Stimulated activated CD4-positive, alpha-beta T cell treated with anti-CD3 and anti-CD28 coated beads, TNF-alpha, amount 100 ng/mL, for 48 hours (primary cell): ENCODE measurements at places on chromosomes 1 and 21.

DNA sequence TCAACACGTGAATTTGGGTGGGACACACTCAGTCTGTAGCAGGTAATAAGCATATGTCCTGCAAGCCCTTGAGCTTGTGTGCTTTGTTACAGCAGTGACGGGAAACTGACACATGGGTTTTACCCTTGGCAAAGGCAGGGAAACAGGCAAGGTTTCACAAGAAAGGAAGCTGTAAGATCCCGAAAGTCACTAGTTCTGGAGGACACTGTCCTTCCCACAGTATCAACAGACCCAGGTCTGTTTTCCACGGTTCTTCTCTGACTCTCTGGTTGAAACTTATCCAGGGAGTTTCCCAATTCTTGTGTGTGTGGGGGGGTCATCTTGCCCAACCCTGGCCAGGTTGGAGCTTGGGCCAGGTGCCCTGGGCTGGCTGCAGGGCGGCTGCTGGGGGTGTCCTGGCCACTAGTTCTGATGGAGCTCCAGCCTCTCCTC is 29.3 kb upstream of the ZBTB21 start:
- DNase-seq: no peak

DNA sequence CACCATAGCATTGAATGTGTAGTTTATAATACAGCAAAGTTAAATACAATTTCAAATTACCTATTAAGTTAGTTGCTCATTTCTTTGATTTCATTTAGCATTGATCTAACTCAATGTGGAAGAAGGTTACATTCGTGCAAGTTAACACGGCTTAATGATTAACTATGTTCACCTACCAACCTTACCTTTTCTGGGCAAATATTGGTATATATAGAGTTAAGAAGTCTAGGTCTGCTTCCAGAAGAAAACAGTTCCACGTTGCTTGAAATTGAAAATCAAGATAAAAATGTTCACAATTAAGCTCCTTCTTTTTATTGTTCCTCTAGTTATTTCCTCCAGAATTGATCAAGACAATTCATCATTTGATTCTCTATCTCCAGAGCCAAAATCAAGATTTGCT is at the start of gene ANGPTL3:
ANGPTL3 (plus strand) TSS at position 240 of the 400 bp plus-strand sequence; CDS start at position 287, 47 bp downstream.
- no peak for DNase-seq

GRCh38 chr1:153361480-153362109 is 3.9 kb downstream of the S100A9 start:
- DNase-seq: no peak

- no peak for DNase-seq
Measured at GRCh38 chr1:41466146-41466545, 18.3 kb downstream of the EDN2 start.

- no peak for DNase-seq
Measured at GRCh38 chr1:164796916-164797315, 237.9 kb downstream of the PBX1 start.

DNA sequence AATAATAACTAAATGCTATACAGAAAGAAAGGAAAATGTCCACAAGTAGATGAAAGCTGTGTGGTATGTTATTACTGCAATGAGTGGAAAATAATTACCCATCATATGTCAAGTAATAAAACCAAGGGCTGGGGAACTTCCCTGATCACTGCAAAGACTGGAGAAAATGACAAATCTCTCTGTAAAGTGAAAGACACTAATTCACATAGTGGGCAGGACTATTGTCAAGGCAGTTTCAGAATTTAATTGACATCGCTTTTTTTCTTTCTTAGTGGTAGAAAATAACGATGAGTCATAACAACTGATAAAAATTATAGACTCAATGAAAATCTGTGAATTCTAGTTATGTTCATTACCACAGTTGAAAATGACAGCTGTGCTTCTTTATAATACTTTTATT is 153.7 kb upstream of the ST6GALNAC5 start:
- no peak for DNase-seq

- DNase-seq: no peak
Measured at GRCh38 chr1:6281511-6282402, 20.9 kb upstream of the GPR153 start.

- no peak for DNase-seq
Measured at GRCh38 chr1:1176931-1177330, 3.3 kb downstream of the TTLL10 start.

DNA sequence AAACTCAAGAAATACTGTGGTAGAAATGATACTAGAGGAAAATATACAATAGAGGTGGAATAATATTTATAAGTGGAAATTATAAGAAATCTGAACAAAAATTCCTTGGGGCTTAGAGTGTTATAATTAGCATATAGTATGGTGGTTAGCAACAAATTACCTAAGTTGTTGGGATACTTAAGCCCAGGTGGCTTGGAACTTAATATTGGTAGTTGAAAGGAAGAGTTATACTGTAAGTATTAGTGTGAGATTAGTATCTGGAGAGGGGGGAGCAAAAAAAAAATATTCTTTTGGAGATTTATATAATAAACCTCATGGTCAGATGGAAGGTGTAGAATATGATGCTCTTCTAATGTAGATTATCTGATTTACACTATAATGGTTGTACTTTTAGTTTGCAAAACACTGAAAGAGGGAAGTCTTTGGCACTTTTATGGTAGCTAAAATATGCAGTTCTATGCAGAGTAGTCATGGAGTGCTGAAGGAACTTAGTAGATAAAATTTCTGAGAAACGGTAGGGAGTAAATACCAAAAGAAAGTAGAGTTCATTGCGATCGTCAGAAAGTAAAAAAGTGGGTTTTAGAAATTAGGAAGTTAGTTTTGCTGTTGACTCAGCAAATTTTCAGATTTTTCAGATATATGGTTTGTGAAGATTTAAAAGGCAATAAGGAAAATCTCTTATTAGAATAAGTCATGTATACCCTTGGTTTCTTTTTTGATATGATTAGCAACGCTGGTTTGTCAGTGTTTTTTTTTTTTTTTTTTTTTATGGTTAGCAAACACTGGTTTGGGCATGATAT is 45.7 kb downstream of the MTF2 start:
- no peak for DNase-seq

GRCh38 chr1:29851691-29852090 is 615.4 kb downstream of the PTPRU start:
- no peak for DNase-seq

GRCh38 chr1:243286409-243287122 is 30.7 kb downstream of the SDCCAG8 start:
- DNase-seq: no peak

GRCh38 chr1:211684791-211685190 is 9.4 kb upstream of the NEK2 start:
- no peak for DNase-seq

- DNase-seq: no peak
Measured at GRCh38 chr1:161772397-161772796, 6.3 kb downstream of the ATF6 start.

DNA sequence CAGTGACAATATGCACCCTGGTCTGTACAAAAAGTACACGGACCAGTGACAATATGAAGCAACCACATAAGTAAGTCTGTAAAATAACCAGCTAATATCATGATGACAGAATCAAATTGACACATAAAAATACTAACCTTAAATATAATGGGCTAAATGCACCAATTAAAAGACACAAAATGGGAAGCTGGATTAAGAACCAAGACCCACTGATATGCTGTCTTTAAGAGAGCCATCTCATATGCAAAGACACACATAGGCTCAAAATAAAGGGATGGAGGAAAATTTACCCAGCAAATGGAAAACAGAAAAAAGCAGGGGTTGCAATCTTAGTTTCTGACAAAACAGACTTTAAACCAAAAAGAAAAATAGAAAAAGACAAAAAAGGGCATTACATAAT is 70.4 kb upstream of the VCAM1 start:
- DNase-seq: no peak

GRCh38 chr1:161304927-161305866 is 4.6 kb downstream of the MPZ start:
- no peak for DNase-seq

DNA sequence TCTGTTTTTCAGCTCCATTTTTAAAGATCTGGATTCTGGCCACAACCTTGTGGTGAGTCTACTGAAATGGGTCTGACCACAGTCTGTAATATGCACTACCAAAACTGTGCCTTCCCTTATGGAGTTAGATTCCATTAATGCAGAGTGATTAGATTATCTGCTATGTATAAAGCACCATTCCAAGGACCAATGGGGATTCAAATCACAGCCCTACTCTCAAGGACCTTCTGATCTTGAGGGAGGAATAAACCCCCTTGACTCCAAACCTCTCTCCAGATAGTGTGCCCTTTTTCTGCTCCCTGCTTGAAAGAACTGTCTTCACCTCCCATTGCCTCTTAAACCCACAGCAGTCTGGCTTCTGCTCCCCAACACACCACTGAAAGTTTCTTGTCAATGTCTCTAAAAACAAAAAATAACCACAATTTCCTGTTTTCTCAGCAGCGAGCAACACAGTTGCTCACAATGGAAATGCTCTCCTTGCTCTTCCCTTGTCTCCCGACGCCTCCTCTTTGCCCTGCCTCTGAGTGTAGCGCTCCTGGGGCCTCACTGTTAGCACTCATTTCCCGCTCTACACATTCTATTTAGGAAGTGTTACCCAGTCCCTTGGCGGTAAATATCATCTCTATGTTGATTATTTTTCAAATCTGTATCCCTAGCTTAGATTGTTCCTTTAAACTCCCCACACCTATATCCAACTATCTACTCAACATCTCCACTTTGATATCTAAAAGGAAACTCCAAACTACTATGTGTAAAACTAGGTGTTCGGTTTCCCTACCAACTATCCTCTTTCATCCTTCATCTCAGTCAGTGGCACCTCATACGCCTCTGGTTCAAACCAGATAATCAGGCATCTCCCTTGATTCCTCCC is 13.6 kb downstream of the PCNX2 start:
- no peak for DNase-seq

DNA sequence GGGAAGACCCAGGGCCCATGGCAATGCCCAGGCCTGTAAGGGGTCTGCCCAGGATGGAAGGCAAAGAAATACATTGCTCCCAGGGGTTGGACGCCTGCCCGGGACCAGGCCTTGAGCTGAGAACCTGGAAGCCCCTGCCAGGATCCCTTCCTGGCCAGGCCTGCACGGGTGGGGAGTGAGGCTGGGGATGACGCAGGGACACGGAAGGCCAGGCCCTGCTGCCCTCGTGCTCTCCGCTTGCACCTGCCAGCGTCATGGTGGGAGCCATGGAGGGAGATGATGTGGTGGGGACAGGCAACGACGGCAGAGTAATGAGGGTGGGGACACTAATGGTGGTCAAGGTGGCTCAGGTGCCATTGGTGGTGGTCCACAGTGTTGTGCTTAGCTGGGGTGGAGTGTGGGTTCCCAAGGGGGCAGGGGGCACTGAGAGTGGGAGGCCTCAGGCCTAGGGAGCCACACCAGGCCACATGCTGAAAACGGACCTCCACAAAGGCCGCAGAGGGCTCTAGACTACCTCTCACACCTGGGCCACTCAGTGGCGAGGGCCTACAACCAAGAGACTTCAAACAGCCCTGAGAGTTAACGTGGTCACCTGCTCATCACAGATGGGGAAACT is 4.3 kb downstream of the HES3 start:
- DNase-seq: no peak

DNA sequence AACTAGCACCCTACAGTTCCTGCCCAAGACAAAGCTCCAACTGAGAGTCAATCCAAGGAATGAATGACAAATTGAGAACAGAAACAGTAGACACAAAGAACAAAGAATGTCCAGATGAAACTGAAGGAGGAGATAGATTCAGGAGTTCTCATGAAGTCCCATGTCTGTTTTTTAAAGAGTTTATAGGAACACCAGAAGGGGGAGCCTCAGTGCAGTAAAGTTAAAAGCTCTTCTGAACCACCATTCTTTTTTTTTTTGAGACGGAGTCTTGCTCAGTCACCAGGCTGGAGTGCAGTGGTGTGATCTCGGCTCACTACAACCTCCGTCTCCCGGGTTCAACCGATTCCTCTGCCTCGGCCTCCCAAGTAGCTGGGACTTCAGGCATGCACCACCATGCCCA is 323.6 kb downstream of the MRPL39 start:
- no peak for DNase-seq

GRCh38 chr21:30256100-30256499 is 26.6 kb downstream of the KRTAP24-1 start:
- DNase-seq: no peak

- no peak for DNase-seq
Measured at GRCh38 chr1:44412601-44413000, 7.5 kb downstream of the RNF220 start.

- DNase-seq: no peak
Measured at GRCh38 chr21:29708401-29708800, 231.4 kb downstream of the GRIK1 start.

- DNase-seq: no peak
Measured at GRCh38 chr1:39065542-39065941, 39.4 kb downstream of the NDUFS5 start.

DNA sequence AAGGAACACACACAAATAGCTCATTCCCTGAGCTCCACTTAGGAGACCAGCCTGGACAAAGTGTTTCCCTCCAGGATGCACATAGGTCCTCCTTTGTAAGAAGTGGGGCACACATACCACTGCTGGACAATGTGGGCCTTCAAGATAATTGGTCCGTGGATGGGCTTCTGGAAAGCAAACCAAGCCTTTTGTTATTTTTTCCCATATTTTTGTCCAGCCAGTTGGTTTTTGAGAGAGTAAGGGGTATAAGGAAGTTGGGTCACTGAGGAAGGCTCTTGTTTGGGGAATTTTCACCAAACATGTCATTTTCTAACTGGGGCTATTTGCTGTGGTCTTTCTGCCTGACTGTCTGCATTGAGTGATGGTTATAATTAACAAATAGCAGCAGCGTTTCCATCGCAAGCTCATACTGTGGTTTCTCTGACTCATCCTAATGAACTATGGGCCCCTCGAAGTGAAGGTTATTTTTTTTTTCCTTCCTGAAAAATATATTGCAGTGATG is 306.3 kb upstream of the DUSP10 start:
- no peak for DNase-seq

DNA sequence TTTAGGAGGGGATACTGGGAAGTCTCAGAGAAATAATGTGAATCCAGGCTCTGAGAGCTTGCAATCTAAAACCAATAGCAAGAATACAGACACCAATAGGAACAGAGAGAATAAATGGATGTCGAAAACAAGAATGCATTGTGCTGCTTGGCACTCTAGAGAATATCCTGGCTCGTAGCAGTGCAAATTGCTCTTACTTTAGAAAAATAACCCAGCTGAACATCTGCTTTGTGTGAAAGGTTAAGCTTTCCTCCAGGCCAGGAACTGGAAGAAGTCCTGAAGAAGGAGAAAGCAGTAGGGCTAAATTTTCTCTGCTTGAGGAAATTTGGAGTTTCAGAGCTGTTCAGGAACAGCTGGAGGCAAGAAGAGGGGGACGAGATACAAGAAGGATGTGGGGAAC is 382.3 kb downstream of the HHIPL2 start:
- no peak for DNase-seq

- DNase-seq: no peak
Measured at GRCh38 chr1:204678721-204679475, 6.6 kb downstream of the LRRN2 start.

DNA sequence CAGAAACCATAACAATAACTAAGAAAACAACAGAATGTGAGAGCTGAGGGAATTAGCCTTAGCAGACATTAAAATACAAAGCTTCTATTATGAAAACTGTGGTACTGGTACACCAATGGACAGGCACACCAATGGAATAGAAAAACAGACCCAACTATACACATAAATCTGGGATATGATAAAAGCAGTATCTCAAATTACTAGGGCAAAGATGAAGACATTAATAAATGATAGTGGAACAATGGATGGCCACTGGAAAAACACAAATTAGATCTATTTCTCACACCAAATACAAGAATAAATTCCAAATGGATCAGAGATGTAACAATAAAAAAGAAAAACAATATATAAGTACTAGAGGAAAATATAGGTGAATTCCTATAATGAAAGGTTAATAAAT is 65.4 kb upstream of the SLFNL1 start:
- no peak for DNase-seq
